ENCODE measurements at places on chromosomes 12 and 14.

DNA sequence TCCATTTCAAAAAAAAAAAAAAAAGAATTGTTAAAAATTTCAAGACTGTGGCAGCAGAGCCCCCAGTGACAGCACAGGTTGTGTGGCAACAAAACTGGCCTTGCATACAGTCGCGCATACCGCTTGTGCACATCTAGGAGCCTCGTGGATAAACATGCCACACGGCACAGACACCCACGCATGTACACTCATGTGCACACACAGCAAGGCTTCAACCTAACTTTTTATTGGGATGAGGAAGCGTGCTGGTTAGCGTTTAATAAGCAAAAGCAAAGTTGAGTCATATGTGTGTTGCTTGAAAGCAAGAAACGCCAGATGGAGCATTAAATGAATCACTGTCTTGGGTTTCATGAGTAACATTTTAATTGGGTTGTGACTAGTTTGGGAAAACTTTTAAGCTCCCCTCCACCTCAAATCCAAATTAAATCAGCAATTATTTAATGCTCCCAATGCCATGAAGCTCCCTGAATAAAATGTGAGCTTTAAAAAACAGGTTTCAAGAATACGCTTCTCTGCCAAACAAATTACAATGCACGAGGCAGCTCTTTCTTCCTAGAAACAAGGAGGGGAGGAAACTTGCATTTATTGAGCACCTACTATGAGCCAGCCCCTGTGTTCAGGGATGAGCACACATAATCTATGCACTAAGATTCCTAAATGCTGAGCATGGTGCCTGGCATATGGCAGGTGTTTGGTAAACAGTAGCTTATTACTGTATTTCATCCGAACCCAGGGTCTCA lies 35.7 kb upstream of the EML1 start:
- no peak for DNase-seq

DNA sequence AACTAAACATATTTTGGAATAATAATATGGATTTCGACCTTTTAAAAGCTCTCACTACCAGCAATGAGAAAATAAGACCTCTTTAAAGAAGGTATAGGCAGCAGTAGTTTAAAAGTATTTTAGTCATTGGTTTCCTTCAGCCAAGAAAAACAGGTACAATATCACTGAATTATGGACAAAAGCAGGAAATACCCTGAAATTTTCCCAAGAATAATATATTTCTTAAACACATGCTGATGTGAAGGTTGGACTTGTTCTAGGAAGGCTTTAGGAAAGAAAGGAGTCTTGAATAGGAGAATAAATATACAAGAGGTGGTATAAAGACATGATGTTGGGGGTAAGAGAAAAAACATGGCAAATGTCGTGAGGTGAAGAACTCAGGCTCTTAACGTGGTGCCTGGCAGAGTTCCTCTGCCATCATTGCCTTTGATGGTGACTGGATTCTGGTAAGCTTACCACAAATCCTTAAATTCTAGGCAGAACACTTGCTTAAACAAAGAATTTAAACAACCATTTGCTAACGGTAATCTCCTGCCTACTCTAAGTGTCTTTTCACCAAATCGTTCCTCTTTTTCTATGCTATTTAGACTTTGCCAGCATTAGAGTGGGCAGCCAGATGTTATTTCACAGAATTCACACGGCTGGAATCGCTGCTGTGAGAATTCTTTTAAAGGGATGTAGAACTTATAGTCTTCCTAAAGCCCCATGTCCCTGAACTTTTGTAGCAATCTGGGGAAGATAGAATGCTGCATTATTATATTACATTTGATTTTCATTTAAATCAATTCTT lies 11.9 kb upstream of the NUDT4 start:
- no peak for DNase-seq

DNA sequence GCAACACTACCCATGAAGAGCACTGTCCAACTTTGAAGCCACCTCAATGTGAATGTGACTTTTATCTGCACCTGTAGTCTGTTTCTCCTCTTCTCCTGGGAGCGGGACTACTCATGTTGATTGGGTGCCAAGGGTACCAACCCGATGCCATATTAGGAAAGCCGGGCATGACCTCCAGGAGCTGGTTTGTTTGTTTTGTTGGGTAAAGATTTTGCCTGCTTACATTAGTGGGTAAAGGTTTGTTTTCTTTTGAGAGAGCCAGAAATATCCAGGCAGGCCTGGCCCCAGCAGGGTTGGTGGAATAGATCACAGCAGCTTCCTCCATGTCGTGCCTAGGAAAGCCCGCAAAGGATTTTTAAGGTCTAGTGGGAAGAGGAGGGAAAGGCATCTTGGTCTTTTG lies 19.7 kb upstream of the ITPK1 start:
- no peak for DNase-seq

DNA sequence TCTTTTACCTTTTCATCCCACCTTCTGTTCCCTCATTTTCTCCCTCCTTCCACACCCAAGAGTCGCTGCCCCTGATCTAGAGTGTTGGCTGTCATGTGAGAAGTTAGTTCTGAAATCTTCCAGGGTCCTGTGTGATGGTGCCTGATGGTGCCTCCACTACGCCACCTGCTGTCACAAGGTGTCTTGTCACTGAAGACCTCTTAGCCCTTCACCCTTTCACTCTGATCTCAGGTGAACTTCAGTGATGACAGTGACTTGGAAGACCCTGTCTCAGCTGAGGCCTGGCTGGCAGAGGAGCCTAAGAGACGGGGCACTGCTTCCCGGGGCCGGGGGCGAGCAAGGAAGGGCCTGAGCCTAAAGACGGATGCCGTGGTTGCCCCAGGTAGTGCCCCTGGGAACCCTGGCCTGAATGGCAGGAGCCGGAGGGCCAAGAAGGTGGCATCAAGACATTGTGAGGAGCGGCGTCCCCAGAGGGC lies 7.6 kb upstream of the PFDN5 start:
- peak; percentile 72 for DNase-seq

DNA sequence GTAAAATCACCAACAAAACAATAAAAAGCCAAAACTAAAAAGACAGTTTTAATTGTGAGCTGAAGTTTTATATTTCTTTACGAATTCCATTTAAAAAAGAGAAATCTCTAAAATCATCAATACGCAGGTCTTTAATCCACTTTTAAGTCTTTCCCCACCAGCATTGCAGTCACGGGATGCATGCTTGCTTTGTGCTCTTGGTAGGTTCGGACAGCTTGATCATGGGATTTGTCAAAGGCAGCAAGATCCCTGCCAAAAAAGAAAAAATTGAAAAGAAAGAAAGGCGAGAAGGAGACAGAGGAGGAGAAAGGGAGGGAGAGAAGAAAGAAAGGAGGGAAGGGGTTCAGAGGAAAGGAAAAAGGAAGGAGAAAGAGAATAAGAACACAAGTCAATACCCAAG lies 4.7 kb upstream of the HAL start:
- no peak for DNase-seq

- peak; percentile 28 for DNase-seq
These were observed 158.5 kb downstream of the KLRB1 start for GRCh38 chr12:9449181-9449580.

- DNase-seq, result no peak
These were observed 178.1 kb upstream of the NOVA1 start for GRCh38 chr14:26775765-26776563.

DNA sequence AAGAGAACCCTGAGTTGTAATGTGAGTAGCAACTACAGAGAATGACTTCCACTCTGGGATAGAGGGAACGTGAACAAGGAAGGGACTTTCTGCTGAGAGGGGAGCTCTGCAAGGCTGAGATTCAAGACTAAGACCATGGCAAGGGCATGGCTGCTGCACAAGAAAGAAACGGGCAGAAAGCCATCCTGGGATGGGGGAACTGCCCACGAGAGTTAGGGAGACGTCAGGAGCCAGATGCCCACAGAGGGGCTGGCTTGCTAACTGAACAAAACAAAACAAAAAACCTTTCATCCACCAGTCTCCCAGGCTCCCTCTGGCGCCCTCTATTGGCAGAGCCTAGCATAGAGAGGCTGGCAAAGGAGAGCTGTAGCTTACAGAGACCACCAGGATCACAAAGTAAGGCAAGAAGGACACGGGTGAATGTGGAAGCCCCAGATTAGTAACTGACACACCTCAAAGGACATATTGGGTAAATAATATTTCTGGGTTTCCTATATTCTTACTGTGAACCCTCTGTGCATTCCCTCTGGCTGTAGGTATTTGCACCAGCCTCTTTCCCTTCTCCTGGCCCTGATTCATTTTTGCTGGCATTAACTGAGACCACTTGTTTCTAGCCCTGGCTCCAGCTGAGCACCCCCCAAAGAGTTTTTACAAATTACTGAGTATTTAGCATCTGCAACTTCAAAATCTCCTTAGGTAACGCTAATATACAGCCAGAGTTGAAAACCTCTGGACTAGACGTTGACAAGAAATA lies 338.3 kb downstream of the EMP1 start:
- peak; percentile 55 for DNase-seq

GRCh38 chr14:72495668-72496067 lies 398.2 kb downstream of the DPF3 start:
- DNase-seq, result no peak

GRCh38 chr14:44291366-44291915 lies 215.6 kb downstream of the FSCB start:
- no peak for DNase-seq

- DNase-seq, result no peak
These were observed 1109.8 kb downstream of the TMTC2 start for GRCh38 chr12:83796531-83796930.

- peak; percentile 82 for DNase-seq
These were observed 177.6 kb upstream of the LMNTD1 start for GRCh38 chr12:25730489-25731349.

DNA sequence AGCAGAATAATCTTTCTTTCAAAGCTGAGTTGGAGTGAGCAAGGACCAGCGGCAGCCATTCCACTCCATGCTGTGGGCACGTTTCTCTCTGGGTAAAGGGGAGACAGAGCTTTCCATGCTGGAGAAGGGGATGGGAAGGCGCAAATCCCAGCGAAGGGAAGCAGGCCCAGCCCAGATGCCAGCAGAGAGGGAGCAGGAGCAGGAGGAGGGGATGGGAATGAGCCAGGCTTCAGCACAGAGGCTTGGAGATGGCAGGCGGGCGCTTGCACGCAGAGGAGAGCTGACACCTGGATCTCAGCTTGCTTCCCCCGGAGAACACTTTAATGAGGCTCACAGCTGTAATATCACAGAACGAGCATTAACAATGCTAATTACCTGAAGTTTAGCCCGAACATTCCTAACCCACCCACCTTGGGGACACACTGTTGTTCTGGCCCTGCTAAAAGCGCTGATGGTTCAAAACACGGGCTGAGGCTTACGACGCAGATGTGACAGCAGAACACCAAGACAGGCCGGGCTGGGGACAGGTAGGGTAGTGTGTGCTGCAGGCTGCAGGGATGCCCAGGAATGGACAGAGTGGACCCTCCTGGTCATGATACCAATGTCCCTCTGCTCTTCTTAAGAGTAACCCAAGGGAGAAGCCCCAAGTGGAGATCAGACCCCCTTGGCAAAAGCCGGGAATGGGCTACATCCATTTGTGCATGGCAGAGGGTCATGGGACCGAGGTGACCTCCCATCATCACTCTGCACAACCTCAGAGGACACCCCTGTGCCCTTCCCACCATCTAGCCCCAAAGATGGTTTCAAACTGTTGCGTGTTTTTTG lies 288.6 kb downstream of the DPF3 start:
- DNase-seq, result no peak

DNA sequence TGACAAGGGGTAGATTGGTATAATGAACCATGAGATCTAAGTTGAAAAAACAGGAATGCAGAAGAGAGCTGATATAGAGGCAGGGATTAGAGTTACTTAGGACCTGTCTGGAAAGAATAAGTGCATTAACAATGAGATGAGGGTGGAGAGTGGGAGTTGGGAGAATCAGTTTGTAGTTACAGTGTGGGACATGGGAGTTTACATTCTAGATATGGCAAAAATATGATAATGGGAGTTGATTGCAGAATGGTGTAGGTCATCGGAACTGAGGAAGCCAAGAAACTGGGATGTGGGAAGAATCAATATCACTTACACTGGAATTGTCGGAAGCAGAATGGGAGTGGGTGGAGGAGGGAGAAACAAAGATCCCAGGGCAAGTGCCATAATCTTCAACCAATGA lies 301.1 kb upstream of the NPAS3 start:
- no peak for DNase-seq

DNA sequence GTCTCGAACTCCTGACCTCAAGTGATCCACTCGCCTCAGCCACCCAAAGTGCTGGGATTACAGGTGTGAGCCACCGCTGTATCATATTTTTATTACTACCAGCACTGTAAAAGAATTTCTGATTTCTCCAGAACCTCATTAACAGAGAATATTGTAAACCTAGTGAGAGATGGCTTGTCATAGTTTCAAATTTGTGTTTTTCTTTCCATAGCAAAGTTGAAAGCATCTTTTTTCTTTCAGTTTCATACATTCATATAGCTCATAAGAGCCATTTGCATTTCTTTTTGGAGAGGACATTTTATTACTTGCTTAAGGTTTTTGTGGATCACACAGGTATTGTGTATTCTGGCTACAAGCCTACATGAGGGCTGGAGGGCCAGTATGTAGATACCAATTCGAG lies 58.0 kb downstream of the MIS18BP1 start:
- DNase-seq, result no peak

DNA sequence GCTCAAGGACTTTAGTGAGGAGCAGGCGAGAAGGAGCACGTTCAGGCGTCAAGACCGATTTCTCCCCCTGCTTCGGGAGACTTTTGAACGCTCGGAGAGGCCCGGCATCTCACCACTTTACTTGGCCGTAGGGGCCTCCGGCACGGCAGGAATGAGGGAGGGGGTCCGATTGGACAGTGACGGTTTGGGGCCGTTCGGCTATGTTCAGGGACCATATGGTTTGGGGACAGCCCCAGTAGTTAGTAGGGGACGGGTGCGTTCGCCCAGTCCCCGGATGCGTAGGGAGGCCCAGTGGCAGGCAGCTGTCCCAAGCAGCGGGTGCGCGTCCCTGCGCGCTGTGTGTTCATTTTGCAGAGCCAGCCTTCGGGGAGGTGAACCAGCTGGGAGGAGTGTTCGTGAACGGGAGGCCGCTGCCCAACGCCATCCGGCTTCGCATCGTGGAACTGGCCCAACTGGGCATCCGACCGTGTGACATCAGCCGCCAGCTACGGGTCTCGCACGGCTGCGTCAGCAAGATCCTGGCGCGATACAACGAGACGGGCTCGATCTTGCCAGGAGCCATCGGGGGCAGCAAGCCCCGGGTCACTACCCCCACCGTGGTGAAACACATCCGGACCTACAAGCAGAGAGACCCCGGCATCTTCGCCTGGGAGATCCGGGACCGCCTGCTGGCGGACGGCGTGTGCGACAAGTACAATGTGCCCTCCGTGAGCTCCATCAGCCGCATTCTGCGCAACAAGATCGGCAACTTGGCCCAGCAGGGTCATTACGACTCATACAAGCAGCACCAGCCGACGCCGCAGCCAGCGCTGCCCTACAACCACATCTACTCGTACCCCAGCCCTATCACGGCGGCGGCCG lies 1.1 kb downstream of the PAX9 start:
- DNase-seq, result no peak

- DNase-seq, result no peak
These were observed 36.8 kb upstream of the GPR68 start for GRCh38 chr14:91281346-91281745.

DNA sequence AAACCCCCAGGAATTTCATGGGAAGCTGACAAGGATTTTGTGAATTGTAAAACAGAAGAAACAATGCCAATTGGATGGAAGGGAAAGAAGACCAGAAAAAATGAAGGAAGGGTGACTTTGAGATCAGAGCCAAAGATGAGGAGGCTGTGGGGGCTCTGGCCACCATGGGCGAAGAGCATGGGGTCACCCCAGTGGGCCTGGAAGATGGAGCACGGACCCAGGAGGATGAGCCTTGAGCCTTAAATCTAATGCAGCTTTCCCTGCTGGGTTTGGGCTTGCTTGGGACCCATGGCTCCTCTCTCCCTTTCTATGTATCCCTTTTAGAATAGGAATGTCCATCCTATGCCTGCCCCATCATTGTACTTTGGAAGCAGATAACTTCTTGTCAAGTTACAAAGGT lies 322.2 kb downstream of the TMEM121 start:
- no peak for DNase-seq

- DNase-seq, result peak; percentile 48
These were observed 672 bp upstream of the SCFD1 start for GRCh38 chr14:30621354-30621939.
